H1 (cell line): ENCODE measurements at places on chromosomes 4 and X. TPM values are rescaled to one million over a fixed set of nuclear protein-coding genes. Genes with fewer than 3 reads are reported as not detected.

DNA sequence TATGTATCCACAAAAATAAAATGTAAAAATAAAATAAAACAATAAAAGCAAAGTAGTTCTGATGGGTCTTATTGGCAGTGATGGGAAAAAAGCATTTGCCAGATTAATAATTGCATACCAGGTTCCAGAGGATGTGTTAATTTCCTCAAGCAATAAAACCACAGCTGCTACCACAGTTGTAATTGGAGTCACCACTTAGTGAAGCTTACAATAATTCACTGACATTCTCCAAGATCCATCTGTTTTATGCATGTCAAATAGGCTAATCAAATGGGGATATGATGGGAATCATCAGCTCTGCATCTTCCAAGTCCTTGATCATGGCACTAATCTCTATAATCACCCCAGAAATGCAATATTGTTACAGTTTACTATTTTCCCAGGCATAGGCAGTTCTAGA lies 123.5 kb upstream of the EMCN start:
- H3K4me1 ChIP-seq = no peaks in the 10 kb centered on the region
- no peak overlapping the region for H3K4me3 ChIP-seq
- no peak for DNase-seq
- H3K27ac ChIP-seq = no peak overlapping the region
- H3K36me3 ChIP-seq = no peaks in the 10 kb centered on the region

GRCh38 chr4:1470393-1470670 lies 64.1 kb upstream of the NKX1-1 start:
- no peaks in the 10 kb centered on the region for H3K36me3 ChIP-seq
- no peaks in the 10 kb centered on the region for H3K4me1 ChIP-seq
- H3K4me3 ChIP-seq = no peak overlapping the region
- no peaks in the 10 kb centered on the region for H3K27me3 ChIP-seq

The SOD3 gene
- 4.9 and 5.5 TPM in 2 replicates for total RNA-seq

DNA sequence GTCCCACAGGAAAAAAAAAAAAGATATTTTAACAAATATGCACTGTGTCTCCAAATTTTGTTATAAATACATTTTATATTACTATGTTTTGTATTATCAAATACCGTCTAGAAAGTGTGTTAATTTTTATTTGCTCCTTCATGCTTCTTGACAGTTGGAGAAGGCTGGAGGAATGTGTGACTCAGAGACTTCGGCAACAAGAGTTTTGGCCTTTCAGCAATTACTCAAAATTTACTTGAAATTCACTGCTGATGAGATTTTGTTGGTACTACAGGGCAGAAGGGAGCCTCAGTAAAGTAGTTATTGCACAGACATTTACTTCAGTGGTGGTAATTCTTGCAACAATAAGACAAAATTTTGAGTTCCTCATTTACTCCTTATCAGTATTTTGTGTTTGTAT lies 2164.0 kb downstream of the PCDH7 start:
- H3K27me3 ChIP-seq = no peaks in the 10 kb centered on the region
- DNase-seq = no peak
- no peaks in the 10 kb centered on the region for H3K4me1 ChIP-seq
- H3K27ac ChIP-seq = no peak overlapping the region
- H3K36me3 ChIP-seq = no peaks in the 10 kb centered on the region

The EFNB1 gene
- 2.3 and 3.0 TPM in 2 replicates for total RNA-seq
